ENCODE measurements at places on chromosomes 5 and 9.

- no peak for DNase-seq
These were observed 383.9 kb downstream of the SH3GL2 start for GRCh38 chr9:17962747-17963146.

GRCh38 chr5:140855772-140856674 is at the start of gene PCDHA10:
Gene PCDHA10, plus strand, starts transcription at chr5:140855897. Its CDS starts 152 bp downstream, at chr5:140856049.
- DNase-seq: no peak

- DNase-seq: no peak
These were observed 109.2 kb upstream of the SHB start for GRCh38 chr9:38178237-38178636.

DNA sequence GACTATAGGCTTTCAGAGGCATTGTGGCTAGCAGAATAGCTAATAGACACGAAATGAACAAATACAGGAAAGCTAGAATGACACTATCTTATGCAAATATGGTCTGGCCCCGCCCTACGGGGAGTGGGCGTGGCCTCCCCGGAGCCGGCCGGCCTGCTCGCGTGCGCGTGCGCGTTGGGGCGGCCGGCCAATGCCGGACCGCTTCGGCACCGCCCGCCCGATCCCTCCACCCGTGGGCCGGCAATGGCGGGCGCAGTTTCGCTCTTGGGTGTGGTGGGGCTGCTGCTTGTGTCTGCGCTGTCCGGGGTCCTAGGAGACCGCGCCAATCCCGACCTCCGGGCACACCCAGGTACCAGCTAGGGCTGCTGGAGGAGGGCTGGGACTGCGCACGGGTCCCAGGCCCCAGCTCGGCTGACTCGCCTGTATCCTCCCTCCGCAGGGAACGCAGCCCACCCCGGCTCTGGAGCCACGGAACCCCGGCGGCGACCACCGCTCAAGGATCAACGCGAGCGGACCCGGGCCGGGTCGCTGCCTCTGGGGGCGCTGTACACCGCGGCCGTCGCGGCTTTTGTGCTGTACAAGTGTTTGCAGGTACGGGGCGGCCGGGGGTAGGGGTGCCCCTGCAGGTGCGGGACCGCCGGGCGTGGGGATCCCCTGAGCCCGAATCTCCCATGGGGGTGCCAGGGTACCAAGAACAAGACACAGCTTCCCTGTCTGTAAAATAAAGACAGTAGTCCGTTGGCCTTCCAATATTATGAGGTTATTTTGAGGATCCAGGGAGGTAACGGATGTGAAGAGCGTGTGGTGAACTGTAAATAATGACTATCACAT is at the start of gene CCDC107:
Gene CCDC107 (plus strand): TSS at position 156 of the 831 bp plus-strand sequence. CDS start 88 bp downstream, at position 244.
- peak; percentile 80 for DNase-seq

- no peak for DNase-seq
These were observed 87.5 kb upstream of the FSD1L start for GRCh38 chr9:105360344-105360743.

GRCh38 chr5:1917830-1918487 is 35.2 kb upstream of the IRX4 start:
- DNase-seq: no peak

DNA sequence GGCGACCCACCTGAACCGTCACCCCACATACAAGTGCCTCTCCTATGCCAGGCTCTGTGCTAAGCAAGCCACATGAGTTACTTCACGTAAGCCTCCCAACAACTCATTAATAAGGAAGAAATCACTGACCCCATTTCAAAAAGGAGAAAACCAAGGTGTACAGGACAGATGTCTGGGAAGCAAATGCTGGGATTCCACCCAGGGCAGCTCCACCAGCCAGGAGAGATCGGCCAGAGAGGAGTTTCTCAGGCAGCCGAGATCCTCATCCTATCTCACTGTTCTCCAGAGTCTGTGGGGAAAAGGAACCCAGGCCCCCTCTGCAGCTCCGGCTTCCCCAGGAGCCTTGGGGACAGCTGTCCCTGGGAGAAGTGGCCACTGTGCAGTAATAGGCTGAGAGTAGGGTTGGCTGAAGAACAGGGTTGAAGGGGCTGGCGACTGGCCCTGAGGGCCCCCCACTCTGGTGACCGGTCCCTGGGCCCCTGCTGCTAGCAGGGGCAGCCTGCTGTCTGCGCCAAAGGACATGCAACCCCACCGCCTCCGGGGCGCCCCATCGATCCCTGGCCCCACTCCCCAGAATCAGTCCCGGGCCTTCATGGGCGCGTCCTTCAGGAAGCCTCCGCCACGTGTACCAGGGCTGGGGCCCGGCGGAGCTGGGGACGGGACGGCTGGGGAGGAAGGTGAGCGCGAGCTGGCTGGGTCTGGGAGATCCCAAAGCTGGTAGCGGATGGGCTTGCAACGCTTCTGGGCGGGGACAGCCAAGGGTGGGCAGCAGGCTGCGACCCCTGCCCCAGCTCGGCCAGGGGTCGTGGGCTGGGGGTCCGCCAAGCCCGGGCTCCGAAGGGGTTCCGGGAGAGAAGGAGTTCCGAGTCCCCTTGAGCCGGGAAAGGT is 44.1 kb upstream of the STXBP1 start:
- no peak for DNase-seq

DNA sequence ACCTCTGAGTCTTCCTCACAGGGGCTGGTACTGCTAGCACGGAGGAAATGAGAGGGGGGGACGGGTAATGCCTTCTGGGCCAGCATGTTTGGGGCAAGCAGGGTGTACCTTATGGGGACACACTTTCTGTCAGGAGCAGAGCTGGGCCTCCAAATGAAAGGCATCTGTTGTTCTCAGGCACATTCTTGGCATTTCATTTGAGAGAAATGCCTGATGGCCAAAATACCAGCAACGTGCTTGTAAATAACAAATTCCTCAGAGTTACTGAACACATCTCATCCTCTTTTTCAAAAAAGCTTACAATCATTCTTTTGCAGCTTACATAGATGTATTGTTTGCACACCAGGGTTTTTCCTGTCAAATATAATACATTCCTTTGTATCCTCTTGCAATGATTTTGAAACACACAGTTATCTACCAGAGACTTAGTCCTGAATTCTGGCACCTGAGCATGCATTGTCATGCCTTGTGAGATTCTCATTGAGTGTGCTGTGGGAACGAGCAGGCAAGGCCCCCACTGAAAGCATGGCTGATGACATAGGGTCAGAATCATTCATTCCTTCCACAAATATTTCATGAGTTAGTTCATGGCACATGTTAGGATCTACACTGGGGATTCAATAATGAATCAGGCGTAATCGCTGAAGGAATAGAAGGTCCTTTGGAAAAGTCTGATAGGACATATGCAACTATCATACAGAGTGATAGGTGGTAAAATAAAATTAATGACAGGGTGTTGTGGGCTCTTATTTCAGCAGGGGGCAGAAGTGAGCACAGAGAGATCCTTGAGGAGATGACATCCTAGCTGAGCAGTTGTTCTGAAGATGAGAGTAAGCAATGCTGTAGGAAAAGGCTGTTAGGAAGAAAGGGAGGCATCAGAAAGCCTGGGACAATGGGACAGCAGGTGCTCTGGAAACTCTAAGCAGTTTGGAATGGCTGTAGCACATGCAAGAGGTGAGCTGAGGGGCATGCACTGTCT is 260.9 kb upstream of the TUT7 start:
- DNase-seq: peak; percentile 33

GRCh38 chr5:36842087-36842486 is 34.5 kb upstream of the NIPBL start:
- no peak for DNase-seq

DNA sequence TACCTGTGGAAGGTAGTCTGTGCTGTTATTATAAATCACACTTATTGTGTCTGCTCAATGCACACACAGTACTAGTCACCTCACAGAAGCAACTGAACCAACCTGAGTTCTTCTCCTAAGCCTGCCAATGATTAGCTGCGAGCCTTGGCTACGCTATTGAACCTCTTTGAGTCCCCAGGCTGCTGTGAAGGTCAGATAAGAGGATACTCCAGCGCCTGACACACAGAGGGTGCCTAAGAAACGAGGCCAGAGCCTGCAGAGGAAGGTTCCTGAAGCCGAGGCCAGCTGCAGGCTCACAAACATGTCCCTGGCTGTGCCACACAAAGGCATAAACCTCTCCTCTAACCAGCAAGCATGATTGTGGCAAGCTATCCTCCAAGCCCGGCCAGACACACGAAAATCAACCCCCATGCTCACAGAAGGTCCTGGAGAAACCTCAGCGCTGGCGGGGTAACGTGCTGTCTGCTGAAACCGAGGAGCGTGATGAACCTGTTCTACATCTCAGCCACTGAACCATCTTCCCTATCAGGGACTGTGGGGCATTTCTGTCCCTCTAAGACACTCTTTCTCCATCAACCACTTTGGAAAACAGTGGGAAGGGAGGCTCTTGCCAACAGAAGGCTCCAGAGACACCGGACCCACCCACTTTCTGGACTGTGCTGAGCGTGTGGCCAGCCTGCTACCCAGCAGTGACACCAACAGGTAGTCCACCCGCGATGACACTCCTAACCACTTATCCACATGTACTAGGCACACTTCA is 53.2 kb upstream of the SLC25A51 start:
- no peak for DNase-seq

DNA sequence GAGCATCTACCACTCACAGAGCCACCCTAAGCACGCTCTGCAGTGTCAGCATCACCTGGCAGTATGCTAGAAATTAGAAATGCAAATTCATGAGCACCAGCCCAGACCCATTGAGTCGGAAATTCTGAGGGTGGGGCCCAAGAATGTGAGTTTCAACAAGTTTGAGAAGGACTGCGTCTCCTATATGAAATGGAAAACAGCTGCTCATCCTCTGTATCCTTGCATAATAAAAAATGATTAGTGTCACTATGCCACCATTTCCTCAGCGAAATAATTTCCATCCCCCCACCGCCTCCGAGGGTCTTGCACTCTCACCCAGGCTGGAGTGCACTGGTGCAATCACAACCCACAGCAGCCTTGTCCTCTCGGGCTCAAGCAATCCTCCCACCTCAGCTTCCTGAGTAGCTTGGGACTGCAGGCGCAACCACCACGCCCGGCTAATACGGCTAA is 1.3 kb upstream of the IQGAP2 start:
- no peak for DNase-seq

- DNase-seq: no peak
These were observed 37.3 kb downstream of the SEC61B start for GRCh38 chr9:99259231-99259918.

GRCh38 chr5:111735583-111736270 is 21.3 kb downstream of the NREP start:
- DNase-seq: no peak

- no peak for DNase-seq
These were observed 4.0 kb downstream of the MEF2C start for GRCh38 chr5:88878976-88879375.

DNA sequence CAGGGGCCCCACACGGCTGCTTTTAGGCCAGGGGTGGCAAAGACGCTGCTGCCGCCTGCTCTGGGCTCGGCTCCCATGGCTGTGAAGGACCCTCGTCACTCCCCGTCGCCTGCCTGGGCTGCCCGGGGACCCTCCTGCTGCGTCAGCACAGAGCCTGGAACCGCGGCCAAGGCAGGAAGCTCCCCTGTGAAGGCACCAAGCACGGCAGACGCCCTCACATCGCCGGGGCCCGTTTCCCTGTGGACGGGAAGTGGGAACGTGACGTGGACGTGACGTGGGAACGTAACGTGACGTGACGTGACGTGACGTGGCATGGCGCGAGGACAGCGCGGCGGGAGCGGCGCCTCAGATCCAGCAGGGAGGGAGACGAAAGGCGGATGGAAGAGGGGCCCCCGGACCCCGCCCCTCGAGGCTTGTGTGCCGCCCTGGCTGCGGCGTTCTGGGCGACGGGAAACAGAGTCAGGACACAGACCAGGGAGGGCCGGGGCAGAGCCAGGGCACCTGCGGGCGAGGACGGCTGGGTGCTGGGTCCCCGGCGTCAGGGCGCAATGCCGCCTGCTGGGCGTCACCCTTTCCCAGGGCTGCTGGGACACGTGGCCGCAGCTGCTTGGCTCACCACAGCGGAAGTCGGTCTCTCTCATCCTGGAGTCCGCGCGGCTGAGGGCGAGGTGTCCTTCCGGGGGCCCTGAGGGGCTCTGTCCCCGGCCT is 53.1 kb downstream of the MRPL36 start:
- DNase-seq: no peak

- DNase-seq: no peak
These were observed 318.9 kb upstream of the RIOK2 start for GRCh38 chr5:97501965-97502305.

DNA sequence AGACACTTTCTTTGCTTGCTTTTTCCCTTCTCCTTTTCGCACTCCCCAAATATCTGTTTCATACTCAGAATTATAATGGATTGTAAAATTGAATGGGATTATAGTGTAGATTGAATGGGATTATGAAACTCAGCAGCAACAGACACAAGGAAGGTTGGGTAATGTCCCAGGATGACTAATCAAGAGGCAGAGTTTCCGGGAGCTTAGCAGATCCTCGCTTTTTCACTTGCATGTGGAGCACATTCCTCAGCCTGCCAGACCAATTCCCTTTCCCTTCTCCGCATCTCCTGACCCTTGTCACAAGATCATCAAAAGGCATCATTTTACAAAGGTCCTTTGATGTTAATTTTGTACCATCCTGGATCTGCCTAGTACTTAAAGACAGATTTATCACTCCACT is 55.1 kb upstream of the SLC1A1 start:
- DNase-seq: no peak

DNA sequence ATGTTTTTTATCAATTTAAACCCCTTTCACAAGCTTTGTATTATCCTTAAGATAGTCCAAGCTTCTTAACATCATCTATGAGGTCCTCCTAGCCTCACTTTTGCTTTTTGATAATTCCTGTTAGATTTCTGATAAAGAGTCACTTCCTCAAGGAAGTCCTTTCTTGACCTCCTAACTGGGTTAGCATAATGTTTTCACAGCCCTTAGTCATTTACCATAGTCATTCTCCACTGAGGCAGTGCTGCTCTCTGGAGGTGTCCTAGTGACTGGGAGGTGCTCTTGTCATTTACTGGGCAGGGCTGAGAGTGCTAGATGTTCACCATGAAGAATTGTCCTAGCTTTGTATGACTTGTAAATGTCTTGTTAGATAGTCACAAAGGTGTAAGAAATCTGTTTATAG is 26.4 kb downstream of the TNPO1 start:
- DNase-seq: peak; percentile 42

Measured in Calu3 (cell line).